ENCODE measurements at places on chromosomes 16 and 17. TPM values are rescaled to one million over a fixed set of nuclear protein-coding genes. Genes with fewer than 3 reads are reported as not detected.
A peak's percentile ranks its signal among the peaks of the same experiment; 100 is the strongest.

CES5A gene
- not detected for total RNA-seq

FOXF1 gene
- 44.6 TPM for total RNA-seq

GRCh38 chr17:73291260-73291801, 20.5 kb downstream of the CDC42EP4 start:
- peak; percentile 85 for DNase-seq

DNA sequence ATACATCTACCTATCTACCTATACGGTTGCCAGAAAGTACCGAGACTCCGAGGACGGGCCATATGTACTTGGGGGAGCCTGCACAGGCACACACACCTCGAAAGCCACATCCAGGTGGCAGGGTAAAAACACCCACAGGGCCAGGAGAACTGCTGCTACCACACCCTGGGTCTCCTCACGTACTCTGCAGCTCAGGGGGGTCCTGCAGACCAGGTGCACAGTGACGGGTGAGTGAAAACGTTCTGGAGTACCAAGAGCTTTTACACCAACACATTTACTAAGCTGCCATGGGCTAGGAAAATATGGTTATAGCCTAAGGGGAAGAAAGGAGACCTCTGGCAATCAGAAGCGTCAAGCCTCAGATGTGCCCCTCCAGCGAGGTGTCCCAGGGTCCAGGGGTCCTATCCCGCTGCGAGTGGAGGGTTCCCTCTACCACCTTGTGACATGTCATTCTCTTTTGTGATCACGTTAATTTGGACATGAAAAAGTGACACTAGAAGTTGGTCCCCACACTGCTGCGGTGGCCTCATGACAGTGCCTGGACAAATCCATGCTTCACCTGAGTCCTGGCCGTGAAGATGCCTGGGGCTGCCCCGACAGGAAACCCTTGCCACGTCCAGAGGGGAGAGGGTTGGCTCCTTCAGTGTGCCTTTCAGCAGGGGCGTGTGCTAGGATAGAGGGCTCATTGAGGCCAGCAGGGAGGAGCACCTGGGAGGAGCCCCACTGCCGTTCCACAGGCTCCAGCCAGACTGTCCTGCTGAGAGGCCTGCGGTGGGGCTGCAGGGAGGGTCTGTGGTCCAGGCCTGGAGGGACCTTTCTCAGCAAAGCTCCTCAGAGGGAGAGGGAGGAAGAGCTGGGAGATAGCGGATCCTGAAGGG, 1.8 kb downstream of the CANT1 start:
- peak; percentile 57 for DNase-seq

DNA sequence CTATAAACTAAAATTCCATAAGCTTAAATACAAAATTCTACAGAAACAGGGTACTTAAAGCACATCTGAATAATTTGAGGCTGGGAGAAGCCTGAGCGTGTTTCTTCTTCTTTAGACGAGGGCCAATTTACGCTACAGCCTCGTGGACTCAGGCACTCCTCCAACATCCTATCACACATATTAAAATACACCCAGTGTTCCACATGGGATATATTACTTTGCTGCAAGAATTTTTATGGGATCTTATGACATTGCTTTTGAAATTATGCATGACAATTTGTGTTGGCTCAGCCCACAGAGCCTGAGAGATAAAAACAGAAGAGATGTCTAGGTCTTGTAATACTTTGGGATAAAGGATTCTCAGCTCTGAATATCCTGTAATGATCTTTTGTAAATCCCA, 3.5 kb upstream of the TANGO6 start:
- DNase-seq: peak; percentile 74

GRCh38 chr16:47644166-47644565, 183.0 kb downstream of the PHKB start:
- DNase-seq: no peak

- DNase-seq: no peak
Observed at GRCh38 chr17:8353736-8354135, 14.1 kb downstream of the ODF4 start.

DNA sequence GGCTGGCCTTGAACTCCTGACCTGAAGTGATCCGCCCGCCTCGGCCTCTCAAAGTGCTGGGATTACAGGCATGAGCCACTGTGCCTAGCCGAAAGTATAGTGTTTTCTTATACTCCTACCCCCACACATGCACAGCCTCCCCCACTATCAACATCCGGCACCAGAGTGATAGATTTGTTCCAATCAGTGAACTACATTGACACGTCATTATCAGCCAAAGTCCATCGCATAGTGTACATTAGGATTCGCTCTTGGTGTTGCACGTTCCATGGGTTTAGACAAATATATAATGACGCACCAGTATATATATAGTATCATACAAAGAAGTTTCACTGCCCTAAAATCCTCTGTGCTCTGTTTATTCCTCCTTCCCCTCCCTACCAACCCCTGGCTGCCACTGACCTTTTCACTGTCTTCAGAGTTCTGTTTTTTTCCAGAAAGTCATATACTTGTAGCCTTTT, 11.9 kb upstream of the TM4SF5 start:
- DNase-seq: no peak

GRCh38 chr16:83851473-83851872, 43.7 kb downstream of the HSBP1 start:
- no peak for DNase-seq

- DNase-seq: no peak
Observed at GRCh38 chr17:58082341-58082869, 814 bp upstream of the DYNLL2 start.

DNA sequence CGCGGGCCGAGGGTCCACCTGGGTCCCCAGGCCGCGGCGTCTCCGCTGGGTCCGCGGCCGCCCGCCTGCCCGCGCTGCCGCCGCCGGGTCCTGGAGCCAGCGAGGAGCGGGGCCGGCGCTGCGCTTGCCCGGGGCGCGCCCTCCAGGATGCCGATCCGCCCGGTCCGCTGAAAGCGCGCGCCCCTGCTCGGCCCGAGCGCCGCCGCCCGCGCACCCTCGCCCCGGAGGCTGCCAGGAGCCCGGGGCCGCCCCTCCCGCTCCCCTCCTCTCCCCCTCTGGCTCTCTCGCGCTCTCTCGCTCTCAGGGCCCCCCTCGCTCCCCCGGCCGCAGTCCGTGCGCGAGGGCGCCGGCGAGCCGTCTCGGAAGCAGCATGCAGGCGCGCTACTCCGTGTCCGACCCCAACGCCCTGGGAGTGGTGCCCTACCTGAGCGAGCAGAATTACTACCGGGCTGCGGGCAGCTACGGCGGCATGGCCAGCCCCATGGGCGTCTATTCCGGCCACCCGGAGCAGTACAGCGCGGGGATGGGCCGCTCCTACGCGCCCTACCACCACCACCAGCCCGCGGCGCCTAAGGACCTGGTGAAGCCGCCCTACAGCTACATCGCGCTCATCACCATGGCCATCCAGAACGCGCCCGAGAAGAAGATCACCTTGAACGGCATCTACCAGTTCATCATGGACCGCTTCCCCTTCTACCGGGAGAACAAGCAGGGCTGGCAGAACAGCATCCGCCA, 504 bp downstream of the FOXC2 start:
- DNase-seq: no peak

DNA sequence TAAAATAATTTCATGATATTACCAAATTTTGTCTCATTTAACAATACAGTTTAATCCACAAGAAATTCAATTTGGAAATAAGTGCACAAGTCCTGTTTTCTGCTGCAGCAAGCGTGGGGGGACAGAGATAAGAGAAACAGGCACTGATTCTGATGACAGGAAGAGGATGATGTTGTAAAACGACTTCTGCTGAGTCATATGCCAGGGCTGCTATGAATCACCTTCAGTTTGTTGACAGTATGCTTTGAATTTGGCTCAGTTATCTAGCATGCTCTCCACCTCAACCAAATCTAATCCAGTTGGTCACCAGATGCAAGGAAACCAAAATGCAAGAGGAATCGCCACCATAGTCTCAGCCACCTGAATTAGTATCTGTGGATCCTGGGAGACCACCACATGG, 244.1 kb upstream of the MON1B start:
- DNase-seq: no peak

GRCh38 chr17:67970783-67971182, 25.5 kb downstream of the C17orf58 start:
- no peak for DNase-seq

GRCh38 chr17:58411408-58411894, 5.9 kb downstream of the RNF43 start:
- DNase-seq: no peak

DNA sequence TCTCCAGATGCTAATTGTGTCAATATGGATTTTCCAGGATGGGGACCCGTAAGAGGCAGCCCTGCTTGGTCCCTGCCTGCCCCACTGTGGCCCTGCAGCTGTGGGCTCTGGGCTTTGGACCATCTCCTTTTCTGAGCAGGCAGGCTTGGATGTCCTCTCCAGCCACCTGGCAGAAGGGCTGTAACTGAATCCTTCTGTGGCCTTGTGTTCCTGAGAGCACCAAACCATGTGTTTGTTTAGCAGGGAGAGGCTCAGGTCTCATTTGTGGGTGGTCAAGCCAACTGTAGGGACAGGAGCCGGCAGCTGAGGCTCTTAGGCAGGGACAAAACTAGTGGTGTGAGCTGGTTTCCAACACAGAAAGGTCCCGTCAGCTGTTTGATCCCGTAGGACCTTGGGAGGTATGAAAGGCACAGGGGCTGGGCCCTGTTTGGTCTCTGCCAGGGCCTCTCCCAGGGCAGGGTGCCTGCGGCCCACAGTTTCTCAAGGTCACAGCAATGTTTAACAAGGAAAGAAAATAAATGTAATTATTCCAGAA, 18.5 kb downstream of the SEC14L5 start:
- DNase-seq: no peak

DNA sequence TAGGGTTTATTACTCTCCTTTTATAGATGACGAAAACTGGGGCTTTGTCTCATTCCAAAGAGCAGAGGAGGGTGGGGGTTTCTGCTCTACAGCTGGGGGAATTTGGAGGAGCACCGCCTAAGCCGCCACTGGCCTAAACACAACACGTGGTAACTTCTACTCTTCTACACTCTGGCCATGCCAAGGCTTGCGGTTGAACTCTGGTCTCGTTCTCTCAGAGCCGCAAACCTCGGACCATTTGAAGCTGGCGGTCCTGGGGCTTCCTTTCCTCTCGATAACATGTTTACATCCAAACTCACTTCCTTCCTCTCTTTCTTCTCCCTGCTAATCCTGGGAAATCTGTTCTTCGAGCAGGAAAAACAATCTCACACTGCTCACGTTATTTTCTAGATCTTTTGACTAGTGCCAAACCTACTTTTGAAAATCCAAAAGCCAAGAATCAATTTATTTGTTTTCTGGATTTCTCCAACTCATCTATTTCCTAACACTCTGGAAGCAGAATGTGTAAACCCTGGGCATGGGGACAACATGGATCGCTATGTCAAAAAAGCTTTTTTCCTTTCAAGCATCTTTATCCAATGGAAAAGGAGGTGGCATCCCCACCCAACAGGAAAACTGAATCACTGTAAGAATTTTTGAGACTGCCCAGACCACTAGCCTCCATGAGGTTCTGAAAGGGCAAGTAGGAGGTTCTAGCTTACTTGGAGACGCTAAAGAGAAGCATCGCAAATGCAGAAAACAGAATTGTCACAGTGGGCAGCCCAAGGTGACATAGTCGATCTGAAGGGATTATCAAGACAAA, 13.6 kb upstream of the EEF2K start:
- peak; percentile 96 for DNase-seq

GRCh38 chr17:60231234-60231633, 81.5 kb downstream of the CA4 start:
- no peak for DNase-seq

- no peak for DNase-seq
Observed at GRCh38 chr17:50632637-50633036, 2.0 kb upstream of the ABCC3 start.

GRCh38 chr16:9151597-9151996, 60.2 kb downstream of the HAPSTR1 start:
- DNase-seq: no peak

- DNase-seq: no peak
Observed at GRCh38 chr17:46033392-46033791, 34.3 kb downstream of the STH start.

GRCh38 chr16:31382485-31383161, 10.5 kb upstream of the ITGAD start:
- no peak for DNase-seq

DNA sequence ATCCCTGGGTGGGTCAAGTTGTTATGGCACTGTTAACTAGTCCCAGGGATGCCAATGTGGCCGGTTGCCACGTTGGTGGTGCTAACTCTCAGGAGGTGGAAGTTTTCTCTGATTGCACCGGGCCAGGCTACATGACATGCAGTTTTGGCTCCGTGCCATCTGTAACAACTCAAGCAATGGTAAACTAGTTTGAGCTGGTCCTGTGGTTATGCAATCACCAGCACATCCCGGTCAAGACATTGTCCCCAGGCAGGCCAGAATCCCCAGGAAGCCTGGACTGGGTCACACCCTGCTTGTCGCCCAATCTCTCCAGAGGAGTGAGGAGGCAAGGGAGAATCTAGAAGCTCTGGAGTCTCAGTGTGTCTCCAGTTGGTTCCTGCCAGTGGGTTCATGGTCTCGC, 10.1 kb upstream of the CCL17 start:
- no peak for DNase-seq

DNA sequence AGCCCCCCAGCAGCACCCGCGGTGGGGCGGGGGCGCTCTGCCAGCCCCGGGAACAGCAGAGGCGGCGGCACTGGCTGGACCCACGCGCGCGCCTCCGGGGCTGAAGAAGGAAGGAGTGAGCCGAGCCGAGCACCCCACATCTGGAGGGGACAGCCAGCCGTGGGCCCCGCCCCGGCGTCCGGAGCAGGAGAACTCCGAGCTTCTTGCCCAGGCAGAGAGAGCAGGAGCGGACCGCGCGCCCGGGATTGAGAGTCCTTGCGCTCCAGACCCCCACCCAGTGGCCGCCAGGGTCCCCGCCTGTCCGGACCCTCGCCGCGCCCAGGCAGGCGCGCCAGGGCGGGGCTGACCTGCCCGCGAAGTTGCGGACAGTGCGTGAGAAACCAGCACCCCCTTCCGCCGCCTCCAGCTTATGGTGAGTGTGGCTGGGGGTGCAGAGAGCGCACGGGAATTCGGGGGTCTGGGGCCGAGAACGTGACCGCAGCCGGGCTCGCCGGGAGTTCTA, 921.9 kb upstream of the EEF2KMT start:
- no peak for DNase-seq
